ENCODE measurements at places on chromosomes 11 and 22.

DNA sequence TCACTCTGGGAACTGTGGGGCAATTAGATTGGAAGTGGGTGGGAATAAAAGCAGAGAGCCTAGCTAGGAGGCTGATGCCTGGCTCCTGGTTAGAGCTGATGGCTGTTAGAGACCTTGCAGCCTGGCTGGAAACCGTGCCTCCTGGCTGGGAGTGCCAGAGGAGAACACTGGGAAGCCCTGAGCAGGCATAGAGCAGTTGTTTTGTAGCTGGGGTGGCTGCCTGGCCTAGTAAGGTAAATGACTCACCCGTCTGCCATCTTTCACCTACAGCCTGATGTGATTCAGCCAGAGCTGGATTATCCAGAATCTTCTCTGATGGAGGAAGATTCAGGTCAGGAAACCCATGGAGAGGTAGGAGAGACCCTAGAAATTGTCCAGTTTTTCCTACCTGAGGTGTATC lies 6.1 kb downstream of the UQCR10 start:
- H3K36me3 ChIP-seq: peaks cover 15% of the 10 kb centered on the region
- H3K4me1 ChIP-seq: peaks cover 11% of the 10 kb centered on the region
- no peak for DNase-seq
- no peak overlapping the region for H3K27ac ChIP-seq
- H3K27me3 ChIP-seq: no peaks in the 10 kb centered on the region

DNA sequence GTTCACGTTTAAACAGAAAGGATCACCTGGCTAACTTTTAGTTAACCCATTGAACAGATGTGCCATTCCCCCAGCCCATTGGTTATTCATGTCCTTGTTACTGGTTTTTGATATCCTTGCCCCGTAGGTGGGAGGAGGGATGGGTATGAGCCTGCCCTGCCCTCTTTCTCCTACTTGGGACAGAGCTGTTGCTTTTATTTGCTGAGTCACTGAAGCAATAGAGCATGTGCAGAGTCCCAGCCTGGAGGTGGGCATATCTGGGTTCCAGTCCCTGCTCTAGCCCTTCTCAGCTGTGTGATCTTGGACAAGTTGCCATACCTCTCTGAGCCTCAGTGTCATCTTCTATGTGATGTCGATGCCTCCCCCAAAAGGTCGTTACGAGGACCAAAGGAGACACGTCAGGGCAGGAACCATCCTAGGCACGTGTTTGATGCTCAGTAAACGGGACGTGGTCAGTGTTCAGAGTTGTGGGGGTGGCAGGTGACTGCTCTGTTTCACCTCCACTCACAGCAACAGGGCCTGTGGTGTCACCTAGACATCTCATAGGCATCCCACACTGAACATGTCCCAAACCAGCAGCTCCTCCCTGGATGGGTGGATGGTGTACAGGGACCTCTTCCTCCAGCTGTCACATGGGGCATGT lies 61.0 kb downstream of the BMAL1 start:
- H3K4me1 ChIP-seq: peaks cover 9% of the 10 kb centered on the region
- no peak for DNase-seq
- H3K4me3 ChIP-seq: peak overlapping the region; percentile 22
- H3K27me3 ChIP-seq: no peaks in the 10 kb centered on the region

DNA sequence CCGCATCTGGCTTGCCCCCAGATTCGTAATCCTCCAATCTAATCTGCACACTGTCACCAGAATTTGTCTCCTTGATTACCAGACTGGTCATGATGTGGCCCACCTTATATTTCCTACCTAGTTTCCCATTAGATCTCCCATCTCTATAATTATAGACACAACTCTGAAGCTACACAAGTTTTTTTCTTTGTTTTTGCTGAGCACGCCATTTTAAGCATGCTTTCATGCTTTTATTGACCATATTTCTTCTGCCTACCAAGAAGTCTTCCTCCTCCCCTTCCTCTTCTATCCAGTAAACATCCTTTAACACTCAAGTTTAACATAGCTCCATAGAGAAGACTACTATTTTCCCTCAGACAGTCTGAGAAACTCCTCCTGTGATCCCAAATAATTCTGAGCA lies 24.3 kb upstream of the DEPDC7 start:
- no peaks in the 10 kb centered on the region for H3K27me3 ChIP-seq
- H3K36me3 ChIP-seq: no peaks in the 10 kb centered on the region
- H3K4me1 ChIP-seq: no peaks in the 10 kb centered on the region
- no peak overlapping the region for H3K27ac ChIP-seq

DNA sequence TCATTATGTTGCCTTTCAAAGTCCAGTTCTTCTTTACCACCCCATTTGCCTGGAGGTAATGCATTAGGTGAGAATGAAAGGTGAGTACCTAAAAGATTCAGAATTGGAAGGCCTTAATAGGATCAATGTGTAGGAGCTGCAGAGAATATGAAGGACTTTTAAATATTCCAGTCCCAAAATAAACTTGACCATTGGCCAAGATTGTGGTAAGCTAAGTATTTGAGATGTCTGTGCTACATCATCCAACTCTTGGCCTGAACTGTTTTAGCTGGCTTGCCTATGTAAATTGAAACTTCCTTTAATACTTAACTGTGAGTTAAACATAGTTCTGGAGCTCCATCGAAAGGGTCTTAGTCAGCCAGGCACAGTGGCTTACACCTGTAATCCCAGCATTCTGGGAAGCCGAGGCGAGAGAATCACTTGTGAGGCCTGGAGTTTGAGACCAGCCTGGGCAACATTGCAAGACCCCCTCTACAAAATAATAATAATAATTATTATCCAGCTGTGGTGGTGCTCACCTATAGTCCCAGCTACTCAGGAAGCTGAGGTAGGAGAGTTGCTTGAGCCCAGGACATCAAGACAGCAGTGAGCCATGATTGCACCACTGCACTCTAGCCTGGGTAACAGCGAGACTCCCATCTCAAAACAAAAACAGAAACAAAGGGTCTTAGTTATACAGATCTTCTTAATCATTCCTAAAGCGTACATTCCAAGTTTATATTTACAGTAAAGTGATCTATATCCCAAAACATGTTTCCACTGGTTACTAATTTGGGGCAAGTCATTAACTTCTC lies 29.8 kb downstream of the MTMR3 start:
- no peak for DNase-seq
- no peak overlapping the region for H3K4me3 ChIP-seq
- no peak overlapping the region for H3K27ac ChIP-seq
- H3K4me1 ChIP-seq: peaks cover 84% of the 10 kb centered on the region
- H3K36me3 ChIP-seq: no peaks in the 10 kb centered on the region

- no peaks in the 10 kb centered on the region for H3K27me3 ChIP-seq
- H3K4me1 ChIP-seq: no peaks in the 10 kb centered on the region
- no peak overlapping the region for H3K4me3 ChIP-seq
- no peak for DNase-seq
- no peak overlapping the region for H3K27ac ChIP-seq
Observed at GRCh38 chr11:6505577-6506240, 8.6 kb downstream of the DNHD1 start.

DNA sequence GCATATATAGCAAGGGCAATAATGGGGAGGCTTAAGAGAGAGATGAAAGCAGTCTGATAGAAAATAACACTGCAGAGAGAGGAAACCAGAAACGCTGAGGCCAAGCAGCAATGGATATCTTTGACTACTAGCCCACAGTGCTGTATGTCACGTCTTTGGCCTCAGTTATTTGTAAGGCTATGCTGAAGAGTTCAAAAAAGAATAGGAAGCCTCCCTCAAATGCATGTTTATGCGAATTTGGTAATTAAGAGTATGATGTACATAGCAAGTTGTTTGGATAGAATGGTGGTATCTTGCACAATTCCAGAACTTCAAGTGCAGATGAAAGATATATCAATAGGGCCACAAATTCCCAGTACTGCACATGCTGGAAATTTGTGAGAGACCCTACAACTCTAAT lies 89.2 kb downstream of the MPPED2 start:
- no peaks in the 10 kb centered on the region for H3K4me1 ChIP-seq
- H3K27me3 ChIP-seq: no peaks in the 10 kb centered on the region
- no peak overlapping the region for H3K27ac ChIP-seq

DNA sequence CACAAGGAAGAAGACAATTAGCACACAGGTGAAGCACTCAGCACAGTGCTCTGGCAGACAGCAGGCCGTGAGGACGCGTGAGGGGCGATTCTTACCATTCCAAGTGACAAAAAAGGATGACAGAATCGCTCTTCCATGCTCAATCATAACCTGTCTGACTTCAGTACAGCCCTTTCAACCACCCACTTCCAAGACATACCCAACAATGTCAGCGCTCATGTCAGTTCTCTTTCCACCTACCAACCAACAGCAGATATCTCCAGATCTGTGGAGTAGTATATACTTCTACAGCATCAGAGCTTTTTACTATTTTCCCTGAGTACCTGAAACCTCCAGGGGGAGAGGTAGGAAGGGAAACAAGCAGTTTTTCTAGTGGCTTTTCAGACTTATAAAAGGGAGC lies 40.2 kb downstream of the MORC2 start:
- no peak for DNase-seq
- no peak overlapping the region for H3K27ac ChIP-seq
- no peak overlapping the region for H3K4me3 ChIP-seq
- H3K4me1 ChIP-seq: no peaks in the 10 kb centered on the region

DNA sequence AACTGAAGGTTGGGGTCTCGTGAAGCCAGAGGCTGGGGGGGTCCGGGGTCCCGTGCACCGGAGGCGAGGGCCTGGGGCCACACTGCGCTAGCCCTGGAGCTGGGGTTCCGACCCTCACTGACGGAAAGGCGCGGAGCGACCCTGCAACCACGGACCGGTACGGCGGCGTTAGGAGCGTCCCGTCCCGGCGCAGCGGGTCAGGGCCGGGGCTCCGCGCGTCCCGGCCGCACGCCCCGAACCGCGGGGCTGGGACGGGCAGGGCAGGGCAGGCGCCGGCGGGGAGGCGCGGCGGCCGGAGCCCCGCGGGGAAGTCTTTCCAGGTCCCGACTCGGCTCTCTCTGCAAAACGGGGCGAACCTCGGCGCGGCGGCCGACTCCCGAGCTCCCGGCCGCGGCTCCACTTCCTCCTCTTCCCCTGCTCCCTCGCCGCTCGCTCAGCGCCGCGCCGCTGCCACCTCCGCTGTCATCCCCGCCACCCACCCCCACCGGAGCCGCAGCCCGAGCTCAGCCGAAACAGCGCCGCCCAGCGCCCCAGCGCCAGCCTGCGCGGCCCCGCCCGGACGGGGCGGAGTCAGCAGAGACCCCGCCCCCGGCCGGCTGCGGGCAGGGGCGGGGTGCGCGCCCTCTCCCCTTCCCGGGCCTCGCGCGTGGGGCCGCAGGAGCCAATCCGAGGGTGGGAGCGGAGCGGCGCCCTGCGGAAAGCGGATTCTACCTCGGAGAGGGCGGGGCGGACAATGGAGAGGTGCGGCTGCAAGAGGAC lies at the start of gene GDPD5:
Gene GDPD5 (minus strand): TSS at position 509 of the 759 bp plus-strand sequence. CDS start 48,206 bp downstream, outside the sequence.
- peak; percentile 95 for DNase-seq
- H3K36me3 ChIP-seq: no peaks in the 10 kb centered on the region
- H3K27me3 ChIP-seq: peaks cover 5% of the 10 kb centered on the region
- peaks cover 12% of the 10 kb centered on the region for H3K4me1 ChIP-seq
- peak within 1 kb of the TSS; percentile 86 for H3K4me3 ChIP-seq
- peak within 1 kb of the TSS; percentile 82 for H3K27ac ChIP-seq
